ENCODE measurements at places on chromosomes 11 and 22.

DNA sequence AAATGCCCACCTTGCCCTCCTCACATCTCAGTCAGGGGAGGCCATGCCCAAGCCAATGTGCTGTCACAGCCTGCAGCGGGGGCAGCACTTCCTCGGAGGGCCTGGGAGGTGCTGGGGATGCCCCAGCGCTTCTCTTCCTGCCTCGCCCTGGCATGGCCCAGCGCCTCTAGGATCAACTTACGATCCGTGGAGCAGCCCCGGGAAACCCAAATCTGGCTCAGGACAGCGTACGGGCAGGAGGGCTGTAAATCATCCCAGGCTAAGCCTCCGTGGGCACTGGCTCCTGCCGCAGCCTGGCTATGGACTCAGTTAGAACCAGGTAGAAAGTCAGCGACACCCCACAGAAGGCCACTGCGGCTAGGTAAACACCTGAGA lies 60.9 kb upstream of the EMID1 start:
- no peak for DNase-seq

- DNase-seq = no peak
Measured at GRCh38 chr11:62409831-62410230, 9.0 kb upstream of the SCGB1A1 start.

DNA sequence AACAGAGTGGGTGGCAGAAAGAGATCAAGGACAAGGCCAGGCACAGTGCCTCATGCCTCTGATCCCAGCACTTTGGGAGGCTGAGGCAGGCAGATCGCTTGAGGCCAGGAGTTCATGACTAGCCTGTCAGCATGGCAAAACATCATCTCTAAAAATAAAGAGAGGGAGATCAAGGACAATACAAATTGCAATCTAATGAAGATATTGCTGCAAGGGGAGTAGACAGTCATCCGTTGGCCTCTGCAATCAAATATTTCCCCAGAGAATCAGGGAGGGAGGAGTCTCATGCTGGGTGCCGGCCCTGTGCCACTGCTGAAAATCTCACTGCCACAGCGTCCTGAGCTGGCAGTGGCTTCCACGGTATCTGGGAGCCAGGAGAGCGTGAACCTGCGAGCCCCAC lies 19.4 kb upstream of the IL17RA start:
- no peak for DNase-seq

GRCh38 chr11:46413760-46414465 lies 22.3 kb upstream of the CHRM4 start:
- no peak for DNase-seq

DNA sequence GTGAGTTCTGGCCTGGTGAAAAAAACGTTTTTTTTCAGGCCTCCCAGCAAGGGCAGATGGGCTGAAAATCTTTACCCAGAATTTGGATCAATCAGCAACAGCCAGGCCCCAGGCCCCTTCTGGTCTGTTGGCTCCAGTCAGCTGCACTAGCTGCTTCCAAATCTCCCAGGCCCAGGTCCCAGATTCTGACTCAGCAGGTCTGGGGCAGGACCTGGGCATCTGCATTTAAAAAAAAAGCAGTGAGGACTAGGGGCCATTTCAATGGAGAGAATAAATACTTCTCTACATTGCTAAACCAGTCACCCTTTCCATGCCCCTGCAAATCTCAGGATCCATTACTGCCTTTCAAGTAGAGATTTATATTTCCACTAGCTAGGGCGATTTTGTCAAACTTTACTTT lies 4.3 kb downstream of the SLC15A3 start:
- DNase-seq = no peak

DNA sequence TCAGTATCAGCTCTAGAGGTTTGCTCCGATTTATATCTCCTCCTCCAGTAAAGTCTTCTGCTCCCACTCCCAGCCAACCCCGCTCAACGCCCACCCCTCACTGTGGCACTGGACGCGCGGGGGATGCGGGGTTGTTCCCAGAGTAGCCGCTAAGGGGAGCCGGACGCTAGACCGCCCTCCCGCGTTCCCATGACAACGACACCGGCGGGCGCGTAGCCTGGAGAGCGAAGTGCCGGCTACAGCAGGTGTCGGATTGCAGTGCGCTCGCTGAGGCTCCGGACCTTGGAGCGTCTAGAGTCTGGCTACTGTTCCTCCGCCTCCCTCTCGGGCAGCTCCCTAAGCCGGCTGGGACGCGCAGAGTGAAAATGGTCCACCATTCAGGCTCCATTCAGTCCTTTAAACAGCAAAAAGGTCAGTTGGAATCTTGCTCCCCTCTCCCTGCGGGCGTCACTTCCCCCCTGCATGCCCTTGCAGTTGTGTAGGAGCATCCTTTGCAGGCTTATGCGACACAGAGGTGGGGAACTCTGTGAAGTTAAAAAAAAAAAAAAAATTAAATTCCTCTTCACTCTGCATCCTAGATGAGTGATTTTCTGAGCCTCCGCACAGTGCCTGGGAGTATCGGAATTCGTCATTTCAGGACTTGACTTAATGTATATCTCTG lies at the start of gene ANO3:
ANO3 (plus strand) TSS at position 220 of the 661 bp plus-strand sequence; CDS start at position 366, 146 bp downstream.
- no peak for DNase-seq

DNA sequence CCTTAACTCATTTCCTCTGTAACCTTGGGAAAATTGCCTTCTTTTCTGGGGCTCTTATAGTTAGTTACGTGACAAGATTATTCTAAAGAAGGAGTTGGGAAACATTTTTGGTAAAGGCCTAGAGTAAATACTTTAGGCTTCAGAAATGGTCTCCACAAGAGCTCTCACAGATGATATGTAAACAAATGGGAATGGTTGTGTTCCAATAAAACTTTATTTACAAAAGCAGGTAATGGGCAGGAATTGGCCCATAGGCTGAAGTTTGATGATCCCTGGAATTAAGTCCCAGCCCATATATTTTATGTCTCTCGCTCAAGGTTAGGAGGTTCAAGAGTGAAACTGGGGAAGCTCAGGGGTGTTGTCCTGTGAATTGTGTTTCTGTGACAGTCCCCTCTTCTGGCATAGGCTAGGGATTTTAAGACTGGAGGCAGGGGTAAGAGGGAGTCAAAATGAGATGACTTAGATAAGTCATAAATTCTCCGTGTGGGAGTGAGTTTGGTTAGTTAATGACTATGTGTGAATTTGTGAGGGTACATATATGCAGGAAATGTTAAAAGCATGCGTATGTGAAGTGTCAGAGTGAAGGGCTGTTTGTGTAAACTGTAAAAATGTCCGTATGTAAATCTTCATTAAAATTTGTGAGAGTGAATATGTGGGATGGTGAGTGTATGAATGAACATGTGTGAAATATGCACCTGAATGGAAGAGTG lies 7.4 kb upstream of the OR52B4 start:
- no peak for DNase-seq

GRCh38 chr11:102864724-102865123 lies 10.1 kb downstream of the MMP12 start:
- no peak for DNase-seq

DNA sequence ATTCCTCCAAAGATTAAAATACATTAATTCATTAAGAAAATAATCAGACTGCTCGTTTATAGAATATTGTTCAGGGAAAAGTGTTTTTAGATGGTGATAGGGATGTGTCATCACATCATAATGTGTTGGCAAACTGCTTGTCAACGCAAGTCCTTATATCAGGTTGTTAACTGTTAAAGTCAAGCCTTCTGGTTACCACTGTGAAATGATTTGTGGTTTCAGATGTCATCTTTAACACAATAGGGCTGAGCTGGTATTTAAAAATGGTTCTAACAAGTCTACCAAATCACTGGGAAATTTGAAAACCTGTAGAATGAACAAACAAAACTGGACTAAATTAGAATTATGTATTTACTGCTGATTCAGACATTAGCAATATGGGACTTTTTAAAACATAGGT lies 2.4 kb upstream of the MMP13 start:
- no peak for DNase-seq

GRCh38 chr11:15716550-15716949 lies 601.8 kb downstream of the INSC start:
- no peak for DNase-seq

- no peak for DNase-seq
Measured at GRCh38 chr22:29434288-29434687, 4.1 kb upstream of the RFPL1 start.

GRCh38 chr11:110112457-110112856 lies 19.3 kb downstream of the ZC3H12C start:
- DNase-seq = no peak

DNA sequence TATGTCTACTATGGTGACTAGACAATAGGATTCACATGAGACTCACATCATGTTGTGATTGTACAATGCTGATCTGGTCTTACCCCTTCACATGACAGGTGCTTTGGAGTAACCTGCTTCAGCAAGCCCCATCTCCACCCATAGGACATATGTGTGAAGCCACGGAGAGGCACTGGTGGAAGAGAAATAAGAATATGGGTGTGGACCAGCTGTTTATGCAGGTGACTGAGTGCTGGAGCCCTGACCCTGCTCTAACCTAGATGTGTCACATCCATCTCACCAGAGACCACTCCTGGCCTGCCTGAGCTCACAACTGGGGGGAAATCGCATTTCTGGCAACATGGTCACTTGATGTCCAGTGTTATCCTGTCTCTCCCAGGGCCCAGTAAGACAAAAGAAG lies 119.7 kb downstream of the GGTLC2 start:
- DNase-seq = no peak

All from esophagus squamous epithelium (tissue), 5 donors.